ENCODE measurements at places on chromosomes 7 and 10.

GRCh38 chr7:43589728-43590127, 6.8 kb downstream of the STK17A start:
- DNase-seq = no peak

DNA sequence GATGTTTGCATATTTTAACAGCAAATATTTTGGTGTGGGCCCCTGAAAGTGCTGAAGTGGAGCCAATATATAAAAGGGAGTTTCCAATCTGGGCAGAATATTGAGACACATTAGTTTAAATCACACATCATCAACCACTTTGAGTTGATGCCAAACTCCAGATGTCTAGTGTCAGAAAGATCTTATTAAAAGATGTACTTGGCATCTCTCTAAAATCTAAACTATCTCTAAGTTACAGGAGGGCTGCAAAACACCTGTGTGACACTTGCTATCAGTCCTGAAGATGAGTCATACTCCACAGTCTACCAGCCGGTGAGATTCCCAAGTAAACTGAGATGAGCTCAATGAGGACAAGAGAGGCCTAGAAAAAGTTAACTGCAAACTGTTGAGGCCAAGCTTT, 11.4 kb downstream of the JAZF1 start:
- no peak for DNase-seq

- no peak for DNase-seq
These were observed 340.9 kb upstream of the MEOX2 start for GRCh38 chr7:16027396-16027795.

DNA sequence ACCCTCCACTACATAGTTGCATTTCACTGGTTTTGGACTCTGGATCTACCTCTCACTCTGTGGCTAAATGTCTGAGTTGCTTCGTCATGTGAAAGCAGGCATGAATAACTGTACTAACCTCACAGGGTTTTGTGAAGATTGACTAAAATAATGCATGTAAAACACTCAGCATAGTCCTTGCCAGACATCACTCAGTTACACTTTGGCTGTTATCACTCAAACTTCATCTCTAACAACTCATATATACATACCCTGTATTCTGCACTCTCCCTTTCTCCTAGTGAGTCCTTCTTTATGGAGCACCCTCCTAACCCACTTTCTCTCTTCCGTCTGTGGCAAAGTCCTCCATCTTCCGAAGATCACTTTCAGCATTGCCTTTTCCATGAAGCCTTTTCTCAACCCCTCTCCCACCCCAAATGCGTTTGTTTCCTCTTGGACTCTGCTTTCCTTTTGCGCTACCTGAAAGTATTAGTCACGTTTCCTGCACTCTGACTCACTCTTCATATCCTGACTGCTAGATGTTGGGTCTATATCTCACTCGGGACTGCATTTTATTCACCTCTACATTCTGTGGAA, 72.6 kb downstream of the OSBPL3 start:
- DNase-seq = peak; percentile 31

- no peak for DNase-seq
These were observed 233.8 kb downstream of the C7orf25 start for GRCh38 chr7:42677751-42678699.

- no peak for DNase-seq
These were observed 351.7 kb upstream of the C7orf33 start for GRCh38 chr7:148238761-148239325.

DNA sequence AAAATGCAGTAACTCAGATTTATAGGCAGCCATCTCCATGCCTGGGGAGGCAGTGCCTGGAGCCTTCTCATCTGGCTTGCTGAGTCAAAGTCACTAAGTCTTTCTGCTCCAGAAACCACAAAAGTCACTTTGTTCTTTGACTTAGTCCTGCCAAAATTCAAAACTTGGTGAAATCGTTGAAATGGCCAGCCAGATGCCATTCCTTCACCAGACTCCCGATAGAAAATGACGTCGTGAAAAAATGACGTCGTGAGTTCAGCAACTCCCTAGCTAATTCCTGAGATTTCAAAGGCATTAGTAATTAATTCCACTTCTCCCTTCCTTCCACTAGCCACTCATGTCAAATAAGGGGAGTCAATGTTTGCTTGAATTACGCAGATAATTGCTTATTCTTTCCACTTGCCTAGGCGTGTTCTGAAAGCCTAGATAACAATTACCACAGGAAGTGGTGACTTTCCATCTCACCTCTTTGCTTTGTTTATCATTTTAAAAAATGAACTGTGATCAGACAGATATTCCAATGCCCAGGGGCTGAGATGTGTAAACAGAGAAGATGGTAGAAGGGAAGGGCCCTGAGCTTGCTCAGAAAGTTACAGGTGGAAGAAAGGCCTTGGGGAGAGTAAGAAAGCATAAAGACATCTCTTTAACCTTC, 48.5 kb upstream of the OSBPL3 start:
- peak; percentile 30 for DNase-seq

- DNase-seq = no peak
These were observed 252.0 kb downstream of the SKIDA1 start for GRCh38 chr10:21273400-21273968.

GRCh38 chr7:142083605-142084004, 27.9 kb upstream of the MGAM2 start:
- DNase-seq = no peak

- DNase-seq = no peak
These were observed 460.4 kb downstream of the PTPRN2 start for GRCh38 chr7:158127241-158127640.

GRCh38 chr7:54802841-54803240, 43.8 kb upstream of the SEC61G start:
- DNase-seq = no peak

- no peak for DNase-seq
These were observed 216.0 kb downstream of the KLF6 start for GRCh38 chr10:3568983-3569382.

GRCh38 chr7:106862317-106863089, 2.6 kb upstream of the PIK3CG start:
- no peak for DNase-seq

GRCh38 chr10:110872145-110872983, 636 bp downstream of the PDCD4 start:
- peak; percentile 82 for DNase-seq

- no peak for DNase-seq
These were observed 7.9 kb upstream of the HOXA2 start for GRCh38 chr7:27110186-27111031.

GRCh38 chr7:112091768-112092167, 114.4 kb downstream of the DOCK4 start:
- no peak for DNase-seq

DNA sequence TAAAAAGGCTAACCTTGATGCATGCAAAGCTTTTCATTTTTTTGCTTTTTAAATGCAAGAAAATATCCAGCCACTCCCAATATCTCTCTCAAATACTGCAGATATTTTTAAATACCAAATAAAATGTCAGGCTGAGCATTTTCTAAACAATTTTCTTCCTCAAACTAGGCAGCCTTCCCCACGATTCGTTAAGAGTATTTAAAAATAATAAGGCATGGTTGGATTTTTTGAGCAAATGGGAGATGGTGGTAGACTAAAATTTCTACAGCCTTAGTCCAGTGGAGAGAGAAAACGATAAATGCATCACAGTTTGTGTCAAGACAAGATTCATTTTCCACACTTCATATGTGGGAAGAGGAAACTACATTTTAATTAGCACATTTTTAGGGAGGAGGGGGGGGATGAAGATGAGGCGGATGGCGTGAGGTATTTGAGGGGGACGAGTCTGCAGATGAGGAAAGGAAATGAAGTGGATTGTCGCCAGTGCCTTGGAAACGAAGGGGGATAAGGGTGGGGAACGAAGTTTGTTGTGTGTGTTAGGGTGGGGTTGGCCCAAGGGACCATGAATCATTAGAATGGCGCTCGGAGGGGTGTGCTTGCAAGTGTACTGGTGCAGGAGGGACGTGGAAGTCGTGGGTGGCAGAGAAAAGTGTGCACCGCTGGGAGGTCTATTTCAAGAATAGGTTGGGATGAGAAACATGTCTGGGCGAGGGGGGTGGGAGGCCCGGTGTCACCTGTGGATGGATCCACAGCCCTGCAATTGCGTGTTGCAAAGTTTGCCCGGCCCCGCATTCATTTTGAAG, 1.2 kb upstream of the ADD3 start:
- DNase-seq = peak; percentile 22

- no peak for DNase-seq
These were observed 41.5 kb upstream of the EBLN1 start for GRCh38 chr10:22259280-22259679.

GRCh38 chr7:45216181-45216580, 58.6 kb downstream of the RAMP3 start:
- DNase-seq = no peak

GRCh38 chr7:50416527-50417182, 33.5 kb downstream of the FIGNL1 start:
- DNase-seq = no peak

DNA sequence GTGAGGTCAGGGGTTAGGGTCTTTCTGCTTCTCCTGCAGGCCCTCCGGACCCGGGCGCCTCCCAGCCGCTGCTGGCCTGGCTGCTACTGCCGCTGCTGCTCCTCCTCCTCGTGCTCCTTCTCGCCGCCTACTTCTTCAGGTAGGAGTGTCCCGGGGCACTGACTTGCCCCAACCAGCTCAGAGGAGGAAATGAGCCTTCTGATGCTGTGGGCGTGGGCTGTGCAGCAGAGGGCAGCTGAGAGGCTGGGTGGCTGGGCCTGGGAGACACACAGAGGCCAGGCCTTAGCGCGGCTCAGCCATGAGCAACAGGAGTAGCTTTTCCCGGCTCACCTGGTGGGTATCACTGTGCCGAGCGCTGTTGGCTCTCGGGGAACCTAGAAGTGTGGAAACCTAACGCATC, 78.9 kb downstream of the MKI67 start:
- peak; percentile 81 for DNase-seq

- no peak for DNase-seq
These were observed 729.4 kb upstream of the C7orf33 start for GRCh38 chr7:147861058-147861716.

GRCh38 chr7:131606346-131607290, 50.2 kb upstream of the PODXL start:
- DNase-seq = no peak

- DNase-seq = no peak
These were observed 3.5 kb downstream of the PTPRE start for GRCh38 chr10:127910464-127910770.

DNA sequence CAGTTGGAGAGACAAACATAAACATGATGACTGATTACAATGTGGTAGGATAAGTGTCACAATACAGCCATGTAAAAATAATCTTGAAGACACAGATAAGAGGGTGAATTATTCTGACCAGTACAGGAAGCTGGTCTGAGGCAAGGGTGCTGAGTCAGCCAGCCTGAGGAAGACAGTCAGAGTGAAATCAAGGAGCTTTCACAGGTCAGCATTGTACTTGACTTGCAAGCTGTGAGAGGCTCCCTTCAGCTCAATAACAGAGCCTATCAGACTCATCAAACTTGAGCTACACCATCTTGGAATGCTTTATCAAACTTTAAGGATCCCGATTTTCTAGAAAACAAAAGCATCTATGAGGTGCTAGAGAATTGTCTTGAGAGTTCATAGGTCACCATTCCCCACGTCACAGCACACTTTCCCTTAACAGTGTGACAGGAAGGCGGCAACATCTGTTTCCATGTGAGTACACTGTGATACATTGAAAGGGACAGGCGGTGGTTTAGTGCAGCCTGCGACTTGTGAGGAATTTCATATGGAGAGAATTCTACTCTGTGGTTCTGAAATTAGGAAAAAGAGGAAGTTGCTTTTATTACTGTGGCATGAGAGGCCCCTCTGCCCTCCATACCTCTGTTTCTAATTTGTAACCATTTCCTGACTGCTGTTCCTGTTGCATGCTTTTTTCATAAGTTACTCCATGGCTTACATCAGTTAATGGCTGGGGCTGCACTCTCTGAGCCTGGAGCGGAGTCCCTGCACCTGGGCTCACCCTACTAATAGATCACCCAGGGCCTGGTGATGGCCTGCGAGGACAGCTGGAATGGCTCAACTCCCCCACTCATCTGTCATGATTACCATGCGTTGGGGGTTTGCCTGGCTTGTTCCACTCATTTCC, 417.1 kb downstream of the SUGCT start:
- no peak for DNase-seq

GRCh38 chr10:6047847-6048246, 14.3 kb downstream of the IL2RA start:
- DNase-seq = no peak

DNA sequence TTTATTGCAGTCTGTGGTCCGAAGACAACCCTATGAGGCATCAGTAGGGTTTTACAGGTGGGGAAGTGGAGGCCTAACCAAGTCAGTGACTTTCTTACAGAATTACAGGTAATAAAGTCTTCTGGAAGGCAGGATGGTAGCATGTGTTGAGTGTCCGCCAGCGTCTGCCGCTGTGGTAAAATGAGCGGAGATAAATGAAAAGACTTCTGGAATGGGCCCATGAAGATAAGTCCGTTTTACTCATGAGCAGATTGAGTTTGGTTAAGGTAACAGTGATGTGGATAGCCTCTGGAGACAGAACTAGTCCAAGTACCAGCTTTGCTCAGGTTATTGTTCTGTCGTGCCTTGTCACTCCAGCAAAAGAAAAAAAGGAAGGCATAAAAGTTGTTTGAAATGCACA, 966 bp downstream of the FBH1 start:
- DNase-seq = no peak

GRCh38 chr7:50560865-50561351, 4.3 kb downstream of the DDC start:
- DNase-seq = no peak

DNA sequence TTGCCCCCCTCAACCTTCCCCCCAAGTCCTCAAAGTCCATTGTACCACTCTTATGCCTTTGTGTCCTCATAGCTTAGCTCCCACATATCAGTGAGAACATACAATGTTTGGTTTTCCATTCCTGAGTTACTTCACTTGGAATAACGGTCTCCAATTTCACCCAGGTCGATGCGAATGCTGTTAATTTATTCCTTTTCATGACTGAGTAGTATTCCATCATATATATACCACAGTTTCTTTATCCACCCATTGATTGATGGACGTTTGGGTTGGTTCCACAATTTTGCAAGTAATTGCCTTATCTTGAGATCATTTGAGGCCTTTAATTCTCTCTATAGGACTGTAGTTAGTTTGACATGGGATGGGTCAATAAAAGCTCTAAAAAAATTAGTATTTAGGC, 124.7 kb downstream of the ARL4A start:
- no peak for DNase-seq

DNA sequence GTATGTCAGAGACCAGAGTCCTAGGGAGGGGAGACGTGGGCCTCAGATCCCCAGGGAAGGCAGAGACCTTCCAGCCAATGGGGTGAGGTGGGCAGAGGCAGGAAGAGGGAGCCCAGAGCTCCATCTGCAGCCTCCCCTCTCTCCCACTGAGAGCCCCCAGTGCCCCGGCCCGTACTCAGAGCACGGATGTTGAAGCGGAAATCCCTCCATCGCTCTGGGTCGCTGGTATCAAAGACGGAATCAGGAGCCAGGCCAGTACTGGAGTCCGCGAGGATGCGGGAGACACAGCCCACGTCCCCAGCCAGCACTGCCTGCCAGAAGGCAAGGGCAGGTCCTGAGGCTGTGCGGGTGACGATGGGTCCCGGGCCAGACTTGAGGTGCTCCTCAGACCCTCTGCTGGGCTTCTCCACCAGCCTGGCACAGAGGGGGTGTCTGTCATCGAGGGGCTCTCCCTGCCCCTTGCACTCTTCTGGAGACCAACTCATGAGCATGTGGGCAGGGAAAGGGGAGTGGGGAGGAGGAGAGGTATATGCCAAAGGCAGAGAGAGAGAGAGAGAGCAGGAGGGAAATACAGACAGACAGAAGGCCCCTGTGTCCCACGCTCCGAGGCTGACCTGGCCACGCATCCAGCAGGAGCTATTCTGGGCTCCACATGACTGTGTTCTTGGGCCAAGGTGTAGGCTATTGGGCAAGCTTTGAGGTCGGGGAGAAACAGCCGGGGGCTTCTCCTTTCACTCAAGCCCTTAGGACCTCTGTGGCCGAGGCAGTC, at the start of gene ASB10:
Gene ASB10, minus strand, starts transcription at position 611 of the 769 bp plus-strand sequence. Its CDS starts 120 bp downstream, at position 491.
- DNase-seq = no peak
